ENCODE measurements at places on chromosomes 12 and 14.

DNA sequence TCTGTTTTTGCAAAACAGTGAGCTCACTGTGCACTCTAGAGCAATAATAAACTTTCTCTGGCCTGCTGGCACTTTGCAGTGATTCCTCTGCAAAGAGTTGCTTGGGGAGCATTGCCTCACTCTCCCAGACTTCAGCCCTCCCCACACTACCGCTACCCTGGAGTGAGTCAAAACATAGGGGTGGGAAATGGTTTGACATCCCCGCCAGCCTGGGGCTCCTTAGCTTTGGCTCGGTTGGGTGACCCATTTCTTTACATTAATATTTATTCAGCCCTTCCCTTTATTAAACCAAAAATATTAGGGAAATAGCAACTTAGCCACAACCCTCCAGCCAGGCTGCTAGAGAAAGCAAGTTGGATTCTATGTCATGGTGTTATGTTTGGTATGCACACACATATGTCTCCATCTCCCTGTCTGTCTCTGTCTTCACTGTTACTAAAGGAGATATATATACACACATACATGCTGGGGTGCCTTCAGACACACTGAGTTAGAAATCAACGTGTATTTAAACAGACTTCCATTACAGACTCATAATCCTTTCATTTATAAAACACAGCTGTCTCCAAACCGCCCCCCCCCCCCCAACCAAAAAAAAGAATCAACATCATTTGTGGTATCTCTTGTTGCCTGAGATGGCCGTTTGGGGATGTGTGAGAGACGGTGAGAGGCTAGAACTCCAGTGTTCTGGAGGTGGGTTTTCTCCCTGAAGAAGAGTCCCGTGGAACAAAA is 3.4 kb upstream of the IRF2BPL start:
- no peak for DNase-seq

GRCh38 chr12:46669720-46670119 is 156.1 kb downstream of the SLC38A4 start:
- DNase-seq, result no peak

DNA sequence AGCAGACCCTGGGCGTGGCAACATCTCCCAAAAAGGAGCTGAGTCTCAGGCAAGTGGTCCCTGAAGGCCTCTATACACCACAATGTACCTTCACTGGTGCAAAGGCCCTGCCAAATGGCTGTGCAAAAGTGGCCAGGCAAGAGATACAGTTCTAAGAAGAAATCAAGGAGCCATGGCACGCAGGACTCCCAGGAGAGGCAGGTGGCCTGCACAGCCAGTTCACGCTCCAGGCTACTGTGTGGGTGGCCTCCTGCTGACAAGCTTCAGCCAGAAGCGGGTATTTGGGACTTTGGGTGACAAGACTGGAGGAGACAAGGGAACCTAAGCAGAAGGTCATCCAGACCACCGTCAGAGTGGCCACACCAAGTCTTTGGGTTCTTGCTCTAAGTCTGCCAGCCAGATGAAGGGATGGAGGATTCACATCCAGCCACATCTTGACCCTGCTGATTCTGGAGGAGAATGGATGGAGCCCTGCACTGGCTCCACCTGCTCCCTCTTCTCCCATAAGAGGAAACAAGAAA is 20.5 kb upstream of the ZFP36L1 start:
- DNase-seq, result no peak

DNA sequence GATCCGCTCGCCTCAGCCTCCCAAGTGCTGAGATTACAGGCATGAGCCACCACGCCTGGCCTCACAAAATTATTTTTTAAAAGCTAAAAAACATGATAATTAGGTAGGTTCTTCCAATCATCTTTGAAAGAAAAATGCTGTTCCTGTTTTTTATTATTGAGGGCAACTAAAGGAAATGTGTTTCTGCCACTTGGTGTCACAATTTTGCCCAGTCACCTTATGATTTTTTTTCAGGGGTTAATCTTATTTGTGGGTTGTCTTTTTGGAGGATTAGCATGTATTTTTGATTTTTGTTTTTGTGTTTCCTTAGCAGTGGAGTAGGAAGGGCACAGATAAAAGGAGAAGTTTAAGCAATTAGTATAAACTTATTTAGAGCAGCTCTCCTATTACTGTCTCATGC is 79.8 kb downstream of the PRORP start:
- no peak for DNase-seq

DNA sequence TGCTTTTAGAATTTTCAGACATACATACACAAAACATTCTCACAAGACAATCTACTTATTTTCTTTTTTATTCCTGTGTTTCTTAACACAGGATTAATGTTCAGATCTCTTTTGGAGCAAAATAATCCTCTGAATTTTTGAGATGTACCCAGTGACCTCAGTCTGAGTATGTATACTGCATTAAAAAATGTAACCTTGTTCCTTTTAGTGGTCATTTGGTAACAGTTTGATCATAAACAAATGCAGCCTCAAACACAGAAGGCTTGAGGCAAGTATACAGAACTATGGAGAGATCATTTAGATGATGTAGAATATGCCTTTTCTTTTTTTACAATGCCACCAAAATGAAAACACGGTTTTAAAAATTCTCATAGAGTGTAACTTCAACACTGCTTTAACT is 9.7 kb downstream of the HIF1A start:
- DNase-seq, result no peak

DNA sequence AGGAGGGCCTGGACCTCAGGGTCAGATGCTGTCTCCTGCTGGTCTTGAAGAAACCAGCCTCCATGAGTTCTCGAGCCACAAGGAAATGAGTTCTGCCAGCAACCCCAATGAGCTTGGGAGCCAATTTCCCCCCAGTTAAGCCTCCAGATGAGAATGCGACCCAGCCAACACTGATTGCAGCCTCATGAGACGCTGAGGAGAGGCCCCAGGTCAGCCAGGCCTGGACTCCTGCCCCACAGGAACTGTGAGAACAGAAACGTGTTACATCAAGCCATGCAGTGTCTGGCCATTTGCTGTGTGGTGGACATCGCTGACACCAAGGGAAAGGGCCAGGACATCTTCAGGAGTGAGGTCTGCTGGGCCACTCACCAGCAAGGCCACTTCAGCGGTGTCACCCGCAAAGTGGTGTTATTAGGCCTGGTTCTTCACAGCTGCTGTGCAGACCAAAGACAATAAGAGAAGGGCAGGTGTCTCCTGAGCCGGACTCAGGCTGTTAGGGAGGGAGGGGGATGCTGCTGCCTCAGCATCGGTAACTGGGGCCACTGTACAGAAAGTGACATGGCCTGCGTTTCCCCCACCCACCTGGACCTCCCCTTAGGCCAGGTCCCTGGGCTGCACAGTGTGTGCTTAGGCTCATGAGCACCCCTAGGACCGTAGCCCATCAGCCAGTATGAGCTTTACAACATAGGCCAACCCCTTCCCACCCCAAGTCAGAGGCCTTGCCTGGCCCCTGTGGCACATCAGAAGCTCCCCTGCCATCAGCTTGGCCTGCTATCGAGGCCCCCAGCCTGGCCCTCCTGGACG is 272.4 kb upstream of the RTL1 start:
- DNase-seq, result peak; percentile 7

GRCh38 chr14:93171376-93171775 is 13.3 kb downstream of the MOAP1 start:
- no peak for DNase-seq

DNA sequence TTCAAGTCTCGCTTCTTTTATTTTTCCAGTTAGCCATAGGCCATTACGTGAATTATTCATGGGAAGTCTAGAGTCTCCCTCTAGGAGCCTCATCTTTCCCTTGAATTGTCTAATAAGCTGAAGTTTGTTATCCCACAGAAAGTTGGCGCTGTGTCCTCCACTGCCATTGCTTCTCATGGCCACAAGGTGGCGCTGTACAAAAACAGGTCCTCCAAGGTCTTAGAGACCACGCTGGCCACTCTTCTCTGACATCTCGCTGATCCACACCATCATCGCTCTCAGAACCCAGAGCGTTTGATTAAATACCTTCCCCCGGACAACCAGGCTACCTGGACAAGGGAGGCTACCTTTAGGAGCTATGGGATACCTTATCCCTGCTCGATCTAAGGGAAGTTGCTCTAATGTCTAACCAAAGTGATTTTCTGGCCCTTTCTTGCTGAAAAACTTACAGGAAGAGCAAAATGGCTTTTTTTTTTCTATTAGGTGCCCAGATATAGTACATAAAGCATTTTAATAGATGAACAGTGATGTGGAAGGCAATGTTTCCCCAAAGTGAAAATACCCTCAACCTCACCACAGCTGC is 110.0 kb downstream of the CCDC60 start:
- DNase-seq, result peak; percentile 62

GRCh38 chr12:31466768-31467167 is 124.2 kb downstream of the DENND5B start:
- DNase-seq, result no peak

All from SK-N-SH (cell line).